ENCODE measurements at places on chromosomes 5 and 9.

DNA sequence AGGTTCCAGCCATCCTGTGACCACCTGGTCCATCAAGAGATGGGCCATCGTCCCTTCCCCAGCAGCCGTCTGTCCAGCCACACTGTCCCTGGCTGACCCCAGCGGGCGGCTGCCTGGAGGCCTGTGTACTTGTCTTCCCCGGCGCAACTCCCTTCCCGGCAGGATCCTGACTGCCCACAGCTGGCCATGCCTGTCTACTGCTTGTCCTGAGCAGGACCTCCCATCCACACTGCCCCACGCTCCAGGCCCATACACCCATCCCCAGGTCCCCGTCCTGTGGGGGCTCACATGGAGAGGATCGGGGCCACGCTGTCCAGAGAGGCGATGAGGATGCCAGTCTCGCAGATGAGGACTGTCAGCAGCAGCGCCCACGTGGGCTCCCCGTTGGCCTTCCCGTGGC is 35.5 kb downstream of the SLC12A7 start:
- no peak for DNase-seq

- DNase-seq, result no peak
These were observed 4.0 kb upstream of the ZSWIM6 start for GRCh38 chr5:61327760-61328753.

DNA sequence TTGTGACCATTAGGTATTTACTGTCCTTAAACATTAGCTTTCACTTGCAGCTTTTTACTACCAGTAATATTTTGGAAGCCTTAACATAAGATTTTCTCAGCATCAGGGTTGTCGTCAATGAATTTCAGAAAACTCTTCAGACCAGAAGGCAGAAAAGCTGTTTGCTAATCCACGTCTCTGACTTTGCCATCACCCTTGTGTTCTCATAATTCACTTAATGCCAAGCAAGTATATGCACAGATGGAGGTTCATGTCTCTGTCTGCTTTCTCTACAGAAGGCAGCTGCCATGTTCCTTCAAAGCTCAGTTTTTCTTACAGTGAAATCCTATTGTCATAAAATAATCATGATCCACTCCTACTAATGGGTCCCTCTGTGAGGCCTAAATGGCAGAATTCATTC is 37.7 kb upstream of the LRRC19 start:
- DNase-seq, result no peak

DNA sequence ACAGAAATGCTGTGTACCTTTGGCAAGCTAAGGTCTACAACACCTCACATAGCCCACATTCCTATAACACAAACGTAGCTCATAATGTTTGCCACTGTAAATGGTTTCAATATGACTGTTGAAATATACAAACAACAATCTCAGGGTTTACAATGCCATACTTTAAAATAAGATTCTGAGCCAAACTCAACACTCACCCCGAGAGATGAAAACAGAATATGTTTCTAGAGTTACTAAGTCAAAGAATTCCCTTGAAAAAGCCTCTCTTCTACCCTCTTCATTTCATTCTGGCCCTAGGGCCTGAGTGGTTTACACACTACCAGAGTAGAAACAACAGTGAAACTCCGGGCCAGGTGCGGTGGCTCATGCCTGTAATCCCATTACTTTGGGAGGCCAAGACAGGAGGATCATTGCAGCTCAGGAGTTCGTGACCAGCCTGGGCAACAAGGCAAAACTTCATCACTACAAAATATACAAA is 72.6 kb downstream of the MYO10 start:
- DNase-seq, result no peak

GRCh38 chr5:148314731-148315130 is 2.5 kb downstream of the SPINK7 start:
- no peak for DNase-seq

DNA sequence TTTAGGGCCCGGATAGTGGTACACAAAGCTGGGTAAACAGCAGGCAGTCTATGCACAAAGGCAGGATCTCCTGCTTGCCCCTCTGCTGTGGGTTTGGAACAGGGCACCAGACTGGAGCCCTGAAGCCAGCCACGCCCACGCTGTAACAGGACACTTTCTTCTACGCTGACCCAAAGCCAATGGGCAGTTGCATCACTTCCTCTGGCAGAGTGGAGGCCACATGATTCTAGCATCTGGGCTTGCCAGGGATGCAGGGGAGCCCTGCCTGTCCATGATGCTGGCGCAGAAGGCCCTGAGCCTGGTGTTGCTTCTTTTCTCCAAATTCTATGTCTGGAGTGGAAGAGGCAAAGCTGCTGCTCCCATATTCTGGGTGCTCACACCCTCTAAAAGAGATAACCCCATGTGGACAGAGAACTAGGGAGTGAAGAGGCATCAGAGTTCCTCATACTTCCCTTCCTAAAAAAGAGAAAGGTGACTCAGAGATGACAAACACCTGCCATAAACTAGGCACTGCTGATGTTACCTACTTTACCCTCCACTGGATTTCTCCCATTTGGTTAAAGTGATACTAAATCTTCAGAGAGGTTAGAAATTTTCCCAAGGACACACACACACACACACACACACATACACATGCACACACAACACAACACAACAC is 260.3 kb upstream of the KLF4 start:
- no peak for DNase-seq

DNA sequence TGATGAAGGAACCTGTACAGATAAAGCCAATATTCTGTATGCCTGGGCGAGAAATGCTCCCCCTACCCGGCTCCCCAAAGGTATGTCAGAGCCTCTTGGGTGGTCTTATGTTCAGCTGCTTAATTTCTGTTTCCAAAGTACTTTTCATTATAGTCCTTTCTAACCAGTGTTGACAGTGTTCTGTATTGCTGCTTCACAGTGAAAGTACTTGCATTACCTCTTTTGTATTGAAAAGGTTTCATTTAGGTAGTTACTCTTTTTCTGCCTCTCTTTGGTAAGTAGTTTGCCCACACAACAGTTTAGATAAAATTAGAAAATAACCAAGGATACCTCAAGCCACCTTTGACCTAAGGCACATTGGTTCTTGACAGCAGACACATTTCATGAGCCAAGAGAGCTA is 169.9 kb downstream of the PAM start:
- no peak for DNase-seq

- no peak for DNase-seq
These were observed 188.6 kb downstream of the PDE4D start for GRCh38 chr5:59704936-59705335.

GRCh38 chr9:94857791-94858190 is 131.3 kb downstream of the AOPEP start:
- no peak for DNase-seq

Measured in DND-41 (cell line).